ENCODE measurements at places on chromosomes 2 and 18. TPM values are rescaled to one million over a fixed set of nuclear protein-coding genes. Genes with fewer than 3 reads are reported as not detected.

Gene RNF25
- total RNA-seq, result 19.3 TPM

Gene C2orf66
- total RNA-seq, result 0.16 TPM

Gene TNS1
- 303 TPM for total RNA-seq

Gene CCDC74A
- total RNA-seq, result 2.7 TPM

Gene MC5R
- total RNA-seq, result not detected

Gene REG3A
- total RNA-seq, result not detected

Gene EEF1B2
- 505 TPM for total RNA-seq

Gene EGR4
- not detected for total RNA-seq

Gene ADD2
- 0.92 TPM for total RNA-seq

DNA sequence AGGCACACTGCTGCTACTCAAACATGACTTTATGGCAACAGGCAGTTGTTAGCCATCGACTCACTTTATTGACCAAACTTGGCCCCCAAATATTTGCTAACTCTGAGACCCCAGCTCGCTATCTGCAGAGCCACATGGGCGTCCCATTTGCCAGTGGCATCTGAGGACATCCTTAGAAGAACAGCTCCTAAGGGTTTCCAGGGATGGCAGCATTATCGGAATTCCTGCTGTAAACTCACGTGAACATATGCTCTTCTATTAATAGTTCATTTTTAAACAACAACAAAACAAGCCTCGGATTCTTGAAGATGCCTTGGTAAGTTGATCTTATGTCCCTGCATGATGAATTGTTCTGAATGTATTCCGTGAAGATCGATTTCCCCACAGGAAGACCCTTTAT, 181.0 kb downstream of the LDLRAD4 start:
- no peak for DNase-seq

- no peak for DNase-seq
Measured at GRCh38 chr18:33873112-33873511, 295.1 kb downstream of the ASXL3 start.

DNA sequence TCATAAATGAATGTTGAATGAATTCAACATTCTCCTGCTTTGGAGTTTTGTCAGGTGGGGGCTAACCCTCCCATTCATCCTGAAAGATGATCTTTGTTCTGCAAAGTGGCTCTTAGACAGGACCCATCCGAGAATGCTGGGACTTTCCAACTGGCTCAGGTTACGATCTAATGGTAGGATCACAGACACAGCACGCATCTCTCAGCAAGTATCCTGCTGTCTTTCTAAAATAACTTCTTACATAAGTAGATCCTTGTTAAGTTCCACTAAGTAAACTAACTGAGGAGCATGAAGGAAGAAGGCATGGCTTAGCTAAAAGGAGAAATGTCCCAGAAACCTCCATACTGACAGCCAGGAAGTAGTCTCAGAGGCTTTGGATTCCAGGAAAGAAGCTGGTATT, 23.7 kb downstream of the CYP27A1 start:
- DNase-seq, result no peak

- DNase-seq, result no peak
Measured at GRCh38 chr2:148594216-148594615, 50.3 kb upstream of the EPC2 start.

DNA sequence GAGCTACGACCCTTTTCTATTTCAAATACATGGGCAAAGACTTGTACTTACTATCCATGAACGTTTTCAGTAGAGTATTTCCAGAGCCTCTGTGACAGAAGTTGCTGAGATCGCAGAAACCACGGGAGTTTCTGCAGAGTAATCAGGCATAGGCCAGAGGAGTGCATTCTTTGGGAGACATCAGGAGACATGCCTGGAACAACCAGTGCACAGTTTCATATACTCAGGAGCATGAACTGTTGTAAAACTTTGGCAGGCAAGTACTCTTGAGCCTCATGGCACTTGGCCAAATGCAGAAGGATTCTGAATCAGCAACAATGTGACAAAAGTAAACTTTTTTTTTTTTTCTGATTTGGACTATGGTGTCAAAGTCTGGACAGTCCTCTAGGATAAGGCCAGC, 307.1 kb downstream of the GRB14 start:
- peak; percentile 55 for DNase-seq

- no peak for DNase-seq
Measured at GRCh38 chr2:28219138-28219537, 173.5 kb upstream of the FOSL2 start.

DNA sequence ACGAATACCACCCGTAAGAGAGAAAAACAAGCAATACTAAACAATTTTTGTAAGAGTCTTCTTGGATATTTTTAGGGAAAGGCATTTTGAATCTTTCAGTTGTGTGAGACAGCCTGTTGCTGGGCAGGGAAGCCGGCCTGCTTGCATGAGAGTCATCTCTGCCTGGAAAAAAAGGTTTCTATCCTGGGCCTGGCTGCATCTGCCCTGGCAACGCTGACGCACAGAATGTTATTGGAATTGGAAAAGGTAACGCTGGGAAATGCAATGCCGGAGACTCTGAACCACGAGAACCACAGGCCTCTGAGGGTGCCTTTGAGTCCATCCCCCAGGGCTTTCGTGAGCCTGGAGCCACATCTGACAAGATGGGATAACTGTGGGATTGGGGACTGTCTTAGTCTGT, 17.9 kb upstream of the NPAS2 start:
- DNase-seq, result no peak

- DNase-seq, result no peak
Measured at GRCh38 chr2:26571316-26571715, 69.8 kb downstream of the CIB4 start.

DNA sequence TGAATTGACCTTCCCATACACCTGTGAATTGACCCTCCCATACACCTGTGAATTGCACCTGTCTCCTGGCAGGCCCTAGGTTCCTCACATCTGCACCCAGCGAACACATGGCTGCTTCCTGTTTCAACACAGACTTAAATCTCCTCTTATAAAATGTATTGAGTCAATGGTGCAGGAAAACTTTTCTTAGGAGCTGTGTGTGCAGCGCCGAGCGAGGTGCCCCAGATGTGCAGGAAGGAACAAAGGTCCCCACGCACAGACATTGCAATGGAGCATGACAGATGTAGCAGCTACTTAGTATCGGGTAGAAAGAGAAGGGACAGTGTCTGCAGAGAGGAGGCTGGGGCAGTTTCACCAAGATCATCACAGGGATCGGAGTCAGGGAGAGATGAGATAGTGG, 85.5 kb upstream of the PXDN start:
- DNase-seq, result no peak

GRCh38 chr2:207046724-207047123, 107.4 kb downstream of the CPO start:
- DNase-seq, result peak; percentile 16

DNA sequence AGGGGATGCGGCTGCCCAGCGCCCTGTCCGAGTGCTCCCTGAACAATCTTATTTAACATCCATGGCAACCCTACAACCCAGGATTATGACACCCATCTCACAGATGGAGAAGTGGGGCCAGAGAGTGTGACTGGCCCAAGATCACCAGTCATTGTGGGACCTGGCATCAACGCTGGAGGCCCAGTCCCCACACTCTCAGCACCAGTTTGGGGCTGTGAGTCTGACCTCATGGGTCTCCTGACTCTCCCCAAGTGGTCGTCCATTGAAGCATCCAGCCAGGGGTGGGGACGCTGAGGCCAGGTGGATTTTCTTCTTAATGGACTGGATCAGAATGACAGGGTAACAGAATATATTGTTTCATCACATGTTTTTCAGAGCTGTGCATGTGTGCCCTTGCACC, 24.5 kb downstream of the MAL start:
- no peak for DNase-seq

GRCh38 chr18:58525928-58526424, 102.9 kb downstream of the ALPK2 start:
- DNase-seq, result no peak

DNA sequence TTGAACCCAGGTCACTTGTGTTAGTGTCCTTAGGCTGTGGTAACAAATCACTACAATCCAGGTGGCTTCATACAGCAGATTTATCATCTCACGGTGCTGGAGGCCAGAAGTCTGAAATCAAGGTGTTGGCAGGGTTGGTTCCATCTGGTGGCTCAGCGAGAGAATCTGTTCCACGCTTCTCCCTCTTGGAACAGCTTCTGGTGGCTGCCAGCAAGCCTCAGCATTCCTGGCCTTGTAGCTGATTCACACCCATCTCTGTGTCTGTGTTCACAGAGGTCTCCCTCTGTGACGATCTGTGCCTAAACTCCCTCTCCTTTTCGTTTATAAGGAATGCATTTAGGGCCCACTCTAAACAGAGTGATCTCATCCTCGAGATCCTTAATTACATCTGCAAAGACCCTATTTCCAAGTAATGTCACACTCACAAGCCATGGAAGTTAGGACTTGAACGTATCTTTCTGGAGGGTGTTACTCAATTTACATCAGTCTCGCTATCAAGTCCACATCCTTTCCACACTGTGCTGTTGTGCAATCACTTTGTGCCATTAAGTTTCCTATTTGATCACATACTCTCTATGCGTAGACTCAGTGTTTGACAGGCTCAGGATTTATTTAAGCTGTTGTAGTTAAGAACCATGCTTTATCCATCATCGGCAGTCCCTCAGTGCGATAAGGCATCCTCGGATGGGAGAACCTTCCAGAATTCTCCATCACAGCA, 164.4 kb downstream of the SOCS6 start:
- DNase-seq, result no peak

Data from left lung (tissue), 14 donors.